Stimulated activated CD8-positive, alpha-beta memory T cell treated with anti-CD3 and anti-CD28 coated beads, Interleukin-4, amount 100 ng/mL, for 48 hours (primary cell): ENCODE measurements at places on chromosomes 2 and 18.

DNA sequence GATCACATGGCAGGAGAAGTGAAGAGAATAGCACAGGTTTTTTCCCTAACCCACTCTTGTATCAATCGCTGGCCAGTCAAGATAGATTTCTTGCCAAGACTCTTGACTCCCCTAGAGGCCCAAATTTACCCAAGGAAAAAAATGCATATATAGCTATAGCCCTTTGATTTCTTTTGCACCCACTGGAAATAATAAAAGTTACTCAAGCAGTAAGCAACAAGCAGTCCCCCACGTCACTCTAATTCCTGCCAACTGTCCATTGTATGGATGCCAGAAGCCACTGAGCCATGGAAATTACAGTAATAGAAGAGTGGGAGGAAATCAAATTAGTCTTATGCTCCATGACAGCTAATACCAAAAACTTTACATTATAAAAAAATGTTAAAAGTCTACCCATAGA is 125.3 kb upstream of the SLC39A10 start:
- DNase-seq, result no peak

- no peak for DNase-seq
Observed at GRCh38 chr2:210539578-210540416, 16.6 kb upstream of the CPS1 start.

DNA sequence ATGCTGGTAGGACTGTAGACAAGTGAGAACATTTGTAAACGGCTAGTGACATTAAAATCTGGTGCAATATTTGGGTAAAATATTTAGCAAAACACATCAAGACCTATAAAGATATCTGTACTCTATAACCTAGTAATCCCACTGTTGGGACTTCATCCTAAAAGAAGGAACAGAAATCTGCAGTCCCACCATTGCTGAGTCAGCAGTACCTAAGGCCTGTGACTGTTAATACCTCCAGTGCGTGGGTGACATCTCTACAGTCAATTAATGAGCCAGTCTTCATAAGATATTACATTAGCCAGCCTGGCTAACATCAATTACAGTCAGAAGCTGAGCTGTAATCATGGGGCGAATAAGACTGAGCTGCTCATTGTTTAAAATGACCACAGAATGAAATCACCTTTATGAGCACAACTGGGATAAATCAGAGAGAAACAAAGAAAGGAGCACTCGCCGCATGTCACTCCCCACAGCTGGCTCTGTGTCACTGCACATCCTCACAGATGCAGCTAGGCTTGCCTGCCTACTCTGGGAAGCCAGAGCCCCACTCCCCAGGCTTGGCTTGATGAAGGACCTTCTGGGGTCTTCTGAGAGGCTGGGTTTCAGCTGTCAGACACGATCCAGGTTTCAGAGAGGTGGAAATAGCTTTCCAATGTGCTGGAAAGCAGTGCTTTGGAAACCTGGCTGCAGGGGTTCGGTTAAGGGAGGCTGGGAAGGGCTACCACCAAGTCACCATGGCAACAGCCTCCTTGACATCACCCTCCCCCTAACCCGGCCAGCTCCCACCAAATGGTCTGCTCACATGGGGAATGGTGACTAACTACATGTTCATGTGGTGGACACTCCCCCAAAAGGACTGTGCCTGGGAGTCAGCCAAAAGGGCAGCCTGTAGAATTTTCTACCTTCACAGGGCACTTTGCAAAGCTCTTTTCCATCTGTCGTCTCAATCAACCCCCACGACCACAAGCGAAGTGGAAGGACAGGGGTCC is 145.0 kb downstream of the ZBTB7C start:
- DNase-seq, result no peak

DNA sequence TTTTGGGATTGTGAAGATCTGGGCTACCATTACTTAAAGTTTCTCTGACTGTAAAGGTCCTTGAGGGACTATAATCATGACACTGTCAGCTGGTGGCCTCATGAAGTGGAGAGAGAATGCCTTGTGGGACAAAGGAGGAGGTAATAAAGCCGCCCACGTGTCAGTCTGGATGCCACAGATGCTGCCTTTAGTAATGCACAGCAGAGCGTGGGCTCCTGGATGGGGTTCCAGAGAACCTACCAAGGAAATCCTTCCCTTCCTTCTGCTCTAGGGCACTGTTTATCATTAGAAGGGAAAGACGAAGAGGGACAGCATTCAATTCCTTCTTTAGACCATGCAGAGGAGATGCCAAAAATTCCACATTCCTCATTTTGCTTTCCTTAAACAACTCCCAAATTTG is 63.5 kb downstream of the COL5A2 start:
- DNase-seq, result no peak

- DNase-seq, result no peak
Observed at GRCh38 chr2:122949523-122949922, 1075.6 kb upstream of the CNTNAP5 start.

GRCh38 chr18:78731398-78732032 is 248.1 kb upstream of the SALL3 start:
- no peak for DNase-seq

- no peak for DNase-seq
Observed at GRCh38 chr2:159326569-159327255, 40.2 kb upstream of the WDSUB1 start.

- DNase-seq, result no peak
Observed at GRCh38 chr18:61413396-61413795, 80.2 kb downstream of the CDH20 start.

DNA sequence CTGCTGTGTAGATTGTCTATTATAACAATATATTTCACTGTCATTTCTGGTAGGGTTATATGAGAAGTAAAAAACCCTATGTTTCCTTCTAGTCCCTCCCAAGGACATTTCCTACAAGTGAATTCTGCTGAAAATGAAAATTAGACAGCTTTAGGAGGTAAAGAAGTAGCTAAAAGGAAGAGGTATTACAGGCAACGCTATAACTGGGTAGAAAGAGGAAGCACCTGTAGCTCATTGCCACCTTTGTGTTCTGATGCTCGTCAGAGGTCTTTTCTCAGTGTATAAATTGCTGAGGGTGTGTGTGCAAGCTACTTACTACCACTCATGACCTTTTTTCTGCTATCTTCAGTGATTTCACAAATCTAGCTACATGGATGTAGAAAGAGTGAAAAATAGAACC is 1.4 kb downstream of the DNAJC10 start:
- DNase-seq, result no peak

DNA sequence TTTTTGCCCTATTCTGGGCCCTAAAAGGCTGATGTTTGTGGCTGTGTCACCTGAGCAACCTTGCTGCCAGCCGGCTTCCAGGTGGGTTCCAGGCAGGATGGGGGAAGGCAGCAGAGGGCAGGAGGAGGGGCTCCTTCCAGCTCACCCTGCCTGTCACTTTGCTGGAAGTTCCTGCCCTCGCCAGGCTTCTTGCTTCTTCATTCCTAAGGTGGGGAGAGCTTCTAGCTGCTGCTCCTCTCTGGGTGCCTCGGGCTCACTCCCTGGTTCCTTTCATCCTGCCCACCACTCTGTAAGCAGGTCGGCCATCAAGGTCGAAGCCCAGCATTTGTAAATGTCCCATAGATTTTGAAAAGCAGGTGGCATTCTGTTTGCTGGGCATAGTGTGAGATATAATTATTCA is 249.4 kb upstream of the HS6ST1 start:
- no peak for DNase-seq

DNA sequence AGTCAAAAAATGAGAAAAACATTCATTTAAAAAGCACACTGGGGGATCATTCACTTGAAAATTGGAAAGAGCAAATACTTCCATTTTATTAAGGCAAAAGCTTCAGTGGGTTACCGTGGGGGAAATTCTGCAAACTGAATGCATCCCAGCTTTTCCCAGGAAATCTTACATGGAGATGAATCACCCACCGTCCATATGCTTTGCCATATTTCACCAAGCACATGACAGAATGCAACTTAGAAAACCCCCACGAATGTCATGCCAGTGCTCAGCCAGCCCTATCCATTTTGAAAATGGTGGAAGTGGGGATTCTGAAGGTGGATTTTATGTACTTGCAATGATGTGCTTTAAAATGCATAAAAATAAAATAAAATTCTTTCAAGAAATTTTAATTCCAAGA is 485.5 kb upstream of the ID2 start:
- DNase-seq, result no peak

- no peak for DNase-seq
Observed at GRCh38 chr2:11697103-11697871, 27.3 kb upstream of the NTSR2 start.

DNA sequence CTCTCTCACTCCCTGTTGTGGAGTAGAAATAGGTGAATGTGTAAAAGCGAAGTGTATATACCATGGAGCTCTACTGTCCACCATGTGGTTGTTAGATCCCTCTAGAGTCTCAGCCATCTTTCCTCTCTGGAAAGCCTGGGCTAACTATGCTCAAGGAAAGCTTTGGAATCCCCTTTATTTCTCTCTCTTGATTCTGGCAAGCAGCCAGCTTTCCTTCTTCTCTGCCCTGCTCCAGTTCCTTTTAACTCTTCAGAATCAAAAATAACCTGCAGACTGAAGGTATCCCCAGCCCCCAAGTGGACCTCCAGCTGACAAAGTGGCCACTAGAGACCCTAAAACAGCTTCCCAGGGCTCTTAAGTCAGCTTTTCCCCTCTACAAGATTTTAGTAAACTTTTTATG is 381.9 kb downstream of the PLCL1 start:
- DNase-seq, result no peak

DNA sequence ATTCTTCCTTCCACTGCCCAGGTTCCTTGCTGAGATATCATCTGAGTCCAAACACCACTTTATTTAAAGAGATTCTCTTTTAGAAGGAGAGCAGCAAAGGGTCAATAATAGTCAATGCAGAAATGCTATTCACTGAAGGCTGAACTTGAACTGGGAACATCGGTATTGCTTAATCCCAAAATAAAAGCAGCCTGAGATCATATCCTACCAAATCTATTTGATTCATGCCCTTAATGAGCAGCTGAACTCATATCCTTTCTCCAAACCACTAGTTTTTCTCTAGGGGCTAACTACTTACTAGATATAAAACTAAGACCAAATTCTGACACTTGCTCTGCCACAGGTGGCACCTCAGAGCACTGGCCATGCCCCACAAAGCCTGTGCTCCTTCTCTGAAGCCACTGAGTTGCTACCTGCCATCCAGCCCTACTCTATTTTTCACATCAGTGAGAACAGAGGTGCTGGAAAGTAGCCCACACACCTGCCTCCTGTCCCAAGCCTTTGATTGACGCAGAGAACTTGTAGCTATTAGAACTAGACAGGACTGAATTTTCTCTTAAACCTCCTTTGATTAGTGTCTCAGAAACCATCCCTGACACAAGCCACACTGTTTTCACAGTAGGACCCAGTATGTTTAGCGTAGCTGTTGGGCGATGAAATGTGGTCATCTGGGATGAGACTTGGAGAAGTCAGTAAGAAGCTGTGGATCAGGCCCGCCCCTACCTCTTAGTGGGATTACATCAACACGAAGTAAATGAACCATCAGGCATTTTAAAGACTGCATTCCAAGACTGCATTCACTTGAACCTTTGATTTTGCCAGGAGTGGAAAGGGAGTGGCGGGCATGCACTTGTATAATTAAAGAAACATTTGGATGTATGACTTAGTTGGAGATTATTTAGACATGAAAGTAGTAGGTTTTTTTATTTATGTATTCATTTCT is 124.3 kb downstream of the RBMS1 start:
- no peak for DNase-seq

DNA sequence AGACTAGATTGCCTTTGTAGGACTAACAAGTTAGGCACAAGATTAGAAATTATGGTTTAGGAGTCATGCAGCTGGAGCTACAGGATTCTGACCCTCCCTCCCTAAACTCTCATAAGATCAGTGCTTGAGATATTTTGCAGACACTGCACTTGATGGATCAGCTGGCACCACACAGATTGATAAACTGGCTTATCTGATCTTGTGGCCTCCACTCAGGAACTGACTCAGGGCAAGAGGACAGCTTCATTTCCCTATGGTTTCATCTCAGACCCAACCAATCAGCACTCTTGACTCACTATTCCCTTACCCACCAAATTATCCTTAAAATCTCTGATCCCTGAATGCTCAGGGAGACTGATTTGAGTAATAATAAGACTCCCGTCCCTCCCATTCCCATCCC is 152.3 kb downstream of the DIS3L2 start:
- no peak for DNase-seq

DNA sequence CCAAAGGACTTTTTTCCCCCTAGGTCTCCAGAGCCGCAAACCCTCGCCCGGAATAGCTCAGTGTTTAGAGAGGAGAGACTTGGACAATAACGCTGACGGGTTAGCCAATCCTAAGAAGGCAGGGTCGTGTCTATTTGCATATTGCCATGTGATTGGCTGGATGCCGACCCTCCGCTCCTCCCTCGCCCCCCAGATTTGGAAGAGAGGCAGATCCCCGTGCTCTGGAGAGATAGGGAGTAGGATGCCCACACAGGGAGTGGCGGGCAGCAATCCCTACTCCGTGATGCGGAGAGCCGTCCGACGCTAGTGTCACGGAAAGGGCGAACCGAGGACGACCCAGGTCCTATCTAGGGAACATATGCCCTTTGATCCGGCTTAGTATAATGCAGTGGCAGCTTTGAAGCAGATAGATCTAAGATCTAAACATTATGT is 1.4 kb downstream of the WNT6 start:
- peak; percentile 33 for DNase-seq

- DNase-seq, result no peak
Observed at GRCh38 chr2:194559964-194560363, 1097.1 kb upstream of the SLC39A10 start.

- no peak for DNase-seq
Observed at GRCh38 chr2:120729406-120730399, 6.0 kb upstream of the GLI2 start.

DNA sequence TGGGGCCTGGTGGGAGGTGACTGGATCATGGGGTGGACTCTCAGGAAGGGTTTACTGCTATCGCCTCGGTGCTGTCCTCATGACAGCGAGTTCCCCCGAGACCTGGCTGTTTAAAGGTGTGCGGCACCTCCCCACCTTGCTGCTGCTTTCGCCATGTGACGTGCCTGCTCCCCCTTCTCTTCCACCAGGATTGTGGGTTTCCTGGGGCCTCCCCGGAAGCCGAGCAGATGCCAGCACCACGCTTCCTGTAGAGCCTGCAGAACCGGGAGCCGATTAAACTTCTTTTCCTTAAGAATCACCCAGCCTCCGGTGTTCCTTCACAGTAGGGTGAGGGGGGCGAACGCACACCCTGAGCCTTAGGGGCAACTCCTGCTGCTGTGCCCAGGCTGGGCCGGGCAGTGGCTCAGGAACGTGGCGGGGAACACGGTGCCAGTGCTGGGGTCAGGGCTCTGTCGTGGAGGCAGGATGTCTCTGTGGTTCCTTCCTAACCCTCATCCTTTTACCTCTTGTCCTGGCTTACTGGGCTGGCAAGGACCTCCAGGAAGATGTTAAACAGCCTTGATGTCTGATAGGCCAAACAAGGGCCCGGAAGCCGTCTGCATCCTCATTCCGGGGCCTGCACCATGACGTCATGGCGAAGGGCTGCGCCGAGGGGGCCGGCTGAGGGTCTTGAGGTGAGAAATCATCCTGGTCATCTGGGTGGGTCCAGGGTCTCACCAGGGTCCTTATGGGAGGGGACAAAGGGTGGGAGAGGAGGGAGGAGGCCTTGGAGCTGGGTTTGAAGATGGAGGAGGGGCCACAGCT is 12.7 kb downstream of the NEU4 start:
- DNase-seq, result no peak

DNA sequence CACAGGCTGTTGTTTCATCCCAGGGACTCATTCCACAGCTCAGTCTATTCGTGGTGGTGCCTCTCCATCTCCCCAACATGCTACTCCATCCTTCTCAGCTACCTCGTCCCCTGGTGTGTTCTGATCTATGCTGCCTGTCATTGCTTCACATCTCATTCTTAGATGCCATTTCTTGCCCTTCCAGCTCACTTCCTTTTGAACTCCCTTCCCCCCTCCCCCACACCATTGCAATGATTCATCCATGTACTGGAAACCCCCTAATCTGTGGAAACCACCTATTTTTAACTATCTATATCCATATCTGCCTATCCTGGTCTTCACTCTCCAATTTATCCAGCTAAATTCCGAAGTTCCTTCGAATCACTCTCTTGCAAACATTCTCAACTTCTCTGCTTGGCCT is 65.7 kb upstream of the PARD3B start:
- DNase-seq, result no peak
